SK-N-SH (cell line): ENCODE measurements at places on chromosomes 3 and 15.

GRCh38 chr3:36615861-36616260 is 148.5 kb downstream of the DCLK3 start:
- DNase-seq, result no peak

DNA sequence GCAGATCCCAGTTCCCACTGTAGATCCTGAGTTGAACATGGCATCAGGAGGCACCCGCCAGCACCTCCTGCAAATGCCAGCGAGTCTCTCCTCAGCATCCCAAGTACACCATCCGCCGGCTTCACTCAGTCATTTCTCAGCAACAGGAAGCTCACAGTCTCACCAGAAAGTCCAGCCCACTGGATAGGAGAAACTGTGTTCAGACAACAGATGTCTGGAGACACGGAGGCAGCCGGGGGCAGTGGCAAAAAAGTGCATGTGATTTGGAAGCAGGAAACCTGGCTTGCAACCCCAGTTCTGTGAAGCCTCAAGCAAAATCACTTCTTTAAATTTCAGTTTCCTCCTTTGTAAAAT is 68.7 kb downstream of the SRGAP3 start:
- no peak for DNase-seq

DNA sequence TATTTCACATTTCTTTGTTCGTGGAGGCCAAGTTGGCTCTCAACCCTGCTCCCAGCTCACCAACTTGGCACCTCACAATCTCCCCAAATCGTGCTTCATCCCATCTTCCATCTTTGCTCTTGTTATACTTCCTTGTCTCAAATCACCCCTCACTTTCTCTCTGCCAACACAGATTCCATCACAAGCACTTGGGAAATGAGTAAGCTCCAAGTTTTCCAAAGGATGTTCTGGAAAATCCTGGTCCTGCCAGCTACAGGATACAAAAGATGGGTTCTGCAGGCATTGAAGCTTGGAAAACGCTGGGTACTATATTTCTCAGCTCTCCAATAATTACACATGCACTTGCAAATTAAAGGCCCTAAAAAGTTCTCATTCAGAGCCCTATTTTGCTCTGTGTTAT is 4.1 kb upstream of the TM4SF4 start:
- DNase-seq, result no peak

DNA sequence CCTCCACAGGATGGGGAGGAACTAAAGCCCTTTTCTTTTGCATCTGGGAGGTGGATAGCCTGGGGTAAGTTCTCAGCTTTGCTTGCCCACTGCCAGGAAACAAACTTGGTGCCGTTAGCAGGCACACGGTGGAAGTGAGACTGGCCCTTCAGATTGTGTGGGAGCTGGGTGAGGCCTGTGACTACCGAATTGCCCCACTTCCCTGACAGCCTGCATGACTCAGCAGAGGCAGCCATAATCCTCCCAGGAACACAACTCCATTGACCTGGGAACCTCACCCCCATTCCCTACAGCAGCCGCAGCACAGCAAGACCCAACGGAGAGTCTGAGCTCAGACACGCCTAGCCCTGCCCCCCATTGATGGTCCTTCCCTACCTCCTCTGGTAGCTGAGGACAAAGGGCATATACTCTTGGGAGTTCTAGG is 282.6 kb downstream of the KLF13 start:
- no peak for DNase-seq

GRCh38 chr3:153079386-153079785 is 82.6 kb upstream of the RAP2B start:
- no peak for DNase-seq

DNA sequence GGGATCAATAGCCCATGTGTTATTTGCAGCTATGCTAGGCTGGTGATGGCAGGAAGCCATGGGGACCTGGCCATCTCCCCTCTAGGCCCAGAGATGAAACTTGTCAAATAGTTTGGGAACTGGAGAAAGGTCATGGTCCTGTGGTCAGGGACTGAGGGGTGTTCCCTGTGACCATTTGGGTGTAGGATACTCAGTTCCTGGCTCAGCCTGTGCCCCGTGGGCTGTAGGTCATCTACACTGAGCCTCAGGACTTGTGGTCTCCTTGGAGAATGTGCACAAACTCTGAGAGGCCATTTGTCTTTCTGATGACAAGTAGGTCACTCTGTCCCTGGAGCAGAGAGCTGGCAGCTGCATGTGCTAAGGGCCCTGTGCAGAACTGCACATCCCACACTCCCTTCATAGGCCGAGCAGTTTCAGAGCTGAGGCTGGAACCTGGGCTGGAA is 17.5 kb downstream of the GASK1A start:
- no peak for DNase-seq

GRCh38 chr15:66117841-66118240 is 135.7 kb downstream of the MEGF11 start:
- no peak for DNase-seq

GRCh38 chr15:29533647-29534046 is 264.0 kb upstream of the NSMCE3 start:
- DNase-seq, result no peak
